Naive thymus-derived CD4-positive, alpha-beta T cell (primary cell): ENCODE measurements at places on chromosomes 1 and 21. TPM values are rescaled to one million over a fixed set of nuclear protein-coding genes. Genes with fewer than 3 reads are reported as not detected.

- H3K4me1 ChIP-seq: peaks cover 13% of the 10 kb centered on the region
- DNase-seq: peak; percentile 70
- peak overlapping the region; percentile 95 for H3K27ac ChIP-seq
- H3K36me3 ChIP-seq: no peaks in the 10 kb centered on the region
Observed at GRCh38 chr1:58781541-58782177, 2.2 kb downstream of the JUN start.

- no peak for DNase-seq
- no peaks in the 10 kb centered on the region for H3K4me1 ChIP-seq
- no peak overlapping the region for H3K4me3 ChIP-seq
- no peaks in the 10 kb centered on the region for H3K27me3 ChIP-seq
Observed at GRCh38 chr21:38720074-38720473, 85.7 kb upstream of the ETS2 start.

DNA sequence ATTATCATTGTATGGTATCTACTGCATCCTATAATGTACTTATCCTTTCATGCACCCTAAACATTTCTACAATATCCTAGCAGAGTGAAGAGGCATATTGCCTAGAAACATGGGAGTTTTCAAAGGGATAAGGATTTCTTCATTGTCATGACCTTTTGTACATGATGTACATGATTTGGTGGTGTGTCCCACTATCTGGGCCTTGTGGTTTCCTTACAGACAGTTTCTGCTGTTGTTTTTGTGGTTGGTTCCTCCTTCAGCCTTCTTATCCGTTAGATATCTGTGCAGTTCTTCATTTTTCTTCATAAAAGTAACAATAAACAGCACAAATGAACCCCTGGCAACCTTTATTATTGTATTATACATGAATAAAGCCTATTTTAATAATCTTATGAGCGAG is 70.4 kb upstream of the BACH1 start:
- no peak overlapping the region for H3K27ac ChIP-seq
- no peak overlapping the region for H3K4me3 ChIP-seq
- no peaks in the 10 kb centered on the region for H3K27me3 ChIP-seq
- H3K4me1 ChIP-seq: no peaks in the 10 kb centered on the region
- H3K36me3 ChIP-seq: no peaks in the 10 kb centered on the region

DNA sequence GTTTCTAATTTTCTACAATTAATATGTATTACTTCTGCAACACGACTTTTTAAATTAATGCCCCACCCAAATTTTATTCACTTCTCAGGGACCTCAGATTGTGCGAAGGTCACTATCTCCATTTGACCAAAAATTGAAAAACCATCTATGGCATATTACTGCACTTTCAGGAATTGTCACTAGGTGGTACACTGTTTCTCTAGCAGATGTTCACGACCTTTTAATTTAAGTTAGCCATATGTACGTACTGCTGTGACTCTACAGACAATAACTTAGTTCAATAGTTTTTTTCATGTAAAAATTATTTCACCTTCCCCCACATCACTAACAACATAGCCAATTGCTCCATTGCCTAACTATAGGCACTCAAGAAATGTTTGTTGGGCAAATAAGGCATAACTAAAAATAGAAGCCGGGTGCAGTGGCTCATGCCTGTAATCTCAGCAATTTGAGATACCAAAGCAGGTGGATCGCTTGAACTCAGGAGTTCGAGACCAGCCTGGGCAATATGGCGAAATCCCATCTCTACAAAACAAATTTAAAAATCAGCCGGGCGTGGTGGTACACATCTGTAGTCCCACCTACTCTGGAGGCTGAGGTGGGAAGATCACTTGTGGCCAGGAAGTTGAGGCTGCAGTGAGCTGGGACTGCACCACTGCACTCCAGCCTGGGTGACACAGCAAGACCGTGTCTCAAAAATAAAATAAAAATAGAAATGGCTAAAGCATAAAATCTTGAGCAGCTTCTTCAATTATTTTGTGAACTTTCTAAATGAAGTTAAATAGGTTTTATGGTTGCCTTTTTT is 75.7 kb upstream of the PKN2 start:
- no peak overlapping the region for H3K4me3 ChIP-seq
- no peaks in the 10 kb centered on the region for H3K27me3 ChIP-seq
- no peaks in the 10 kb centered on the region for H3K36me3 ChIP-seq
- no peaks in the 10 kb centered on the region for H3K4me1 ChIP-seq

- peak overlapping the region; percentile 33 for H3K4me3 ChIP-seq
- H3K4me1 ChIP-seq: peaks cover 4% of the 10 kb centered on the region
- H3K27ac ChIP-seq: no peak overlapping the region
- no peak for DNase-seq
- H3K27me3 ChIP-seq: no peaks in the 10 kb centered on the region
- no peaks in the 10 kb centered on the region for H3K36me3 ChIP-seq
Observed at GRCh38 chr1:75614399-75614756, 3.5 kb upstream of the SLC44A5 start.

- no peak for DNase-seq
- no peak overlapping the region for H3K4me3 ChIP-seq
- no peaks in the 10 kb centered on the region for H3K27me3 ChIP-seq
- no peaks in the 10 kb centered on the region for H3K4me1 ChIP-seq
Observed at GRCh38 chr1:44505210-44505993, 100.3 kb downstream of the RNF220 start.

GRCh38 chr1:30764939-30765555 is 7.5 kb upstream of the LAPTM5 start:
- no peak overlapping the region for H3K4me3 ChIP-seq
- no peaks in the 10 kb centered on the region for H3K36me3 ChIP-seq
- H3K4me1 ChIP-seq: peaks cover 5% of the 10 kb centered on the region
- H3K27me3 ChIP-seq: no peaks in the 10 kb centered on the region

GRCh38 chr1:202624781-202625108 is 85.5 kb downstream of the SYT2 start:
- DNase-seq: no peak
- no peaks in the 10 kb centered on the region for H3K36me3 ChIP-seq
- no peak overlapping the region for H3K4me3 ChIP-seq

The SLC44A3 gene
- 0.24 TPM in 1 of 2 replicates, not detected in the other for total RNA-seq

The CLCA1 gene
- total RNA-seq: not detected
